ENCODE measurements at places on chromosomes 16 and 17.
A peak's percentile ranks its signal among the peaks of the same experiment; 100 is the strongest.

DNA sequence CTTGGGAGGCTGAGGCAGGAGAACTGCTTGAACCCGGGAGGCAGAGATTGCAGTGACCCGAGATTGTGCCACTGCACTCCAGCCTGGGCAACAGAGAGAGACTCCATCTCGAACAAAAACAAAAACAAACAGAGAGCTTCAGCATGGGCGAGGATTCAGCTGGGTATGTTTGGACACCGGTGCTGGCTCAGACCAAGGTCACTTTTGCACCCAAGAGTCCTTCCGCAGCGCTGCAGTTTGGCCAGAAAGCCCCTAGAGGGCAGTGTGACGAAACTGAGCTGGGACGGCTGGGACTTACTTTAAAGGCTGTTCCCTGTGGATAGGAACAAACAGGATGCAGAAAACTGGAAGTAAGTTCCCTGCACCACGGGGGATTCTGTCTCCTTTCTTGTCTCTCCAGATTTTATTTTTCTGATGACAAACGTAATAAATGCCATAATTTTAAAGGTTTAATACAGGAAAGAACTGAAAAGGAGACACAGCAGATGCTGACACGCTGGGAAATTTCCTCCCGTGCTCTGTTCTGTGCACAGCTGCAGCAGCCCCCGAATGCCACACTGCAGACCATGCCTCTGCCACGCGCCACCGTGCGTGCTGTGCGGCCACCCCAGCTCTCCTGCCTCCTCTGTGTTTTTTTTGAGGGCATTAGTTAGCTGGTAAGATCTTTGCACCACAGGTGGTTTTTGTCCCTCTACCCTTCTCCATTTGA, 25.2 kb upstream of the USP36 start:
- DNase-seq: peak; percentile 59

- DNase-seq: no peak
Measured at GRCh38 chr16:57892041-57892440, 78.9 kb downstream of the CNGB1 start.

DNA sequence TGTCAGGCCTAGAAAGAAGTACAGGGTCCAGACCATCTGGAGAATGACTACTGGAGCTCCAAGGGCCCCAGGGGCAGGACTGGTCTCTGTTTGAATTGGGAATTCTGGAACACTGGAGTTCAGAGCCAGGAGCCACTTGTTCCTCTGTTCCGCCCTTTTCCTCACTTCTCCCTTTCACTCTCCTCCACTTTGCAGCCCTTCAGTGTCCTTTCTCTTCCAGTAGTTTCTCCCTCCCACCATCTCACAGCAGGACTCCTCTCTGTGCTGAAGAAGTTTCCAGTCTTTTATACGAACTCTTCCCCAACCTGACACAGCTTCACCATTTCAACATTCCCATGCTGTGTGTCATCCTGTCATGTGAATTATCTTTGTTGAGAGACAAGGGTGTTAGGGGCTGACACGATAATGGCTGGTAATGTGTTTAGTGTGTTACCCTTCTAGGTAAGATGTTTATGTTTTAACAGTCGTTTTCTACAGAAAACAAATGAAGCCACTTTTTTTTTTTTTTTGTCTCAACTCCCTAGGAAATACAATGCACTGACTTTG, 180.3 kb upstream of the MYOCD start:
- no peak for DNase-seq

GRCh38 chr17:83089328-83090132, 10.1 kb downstream of the METRNL start:
- no peak for DNase-seq

DNA sequence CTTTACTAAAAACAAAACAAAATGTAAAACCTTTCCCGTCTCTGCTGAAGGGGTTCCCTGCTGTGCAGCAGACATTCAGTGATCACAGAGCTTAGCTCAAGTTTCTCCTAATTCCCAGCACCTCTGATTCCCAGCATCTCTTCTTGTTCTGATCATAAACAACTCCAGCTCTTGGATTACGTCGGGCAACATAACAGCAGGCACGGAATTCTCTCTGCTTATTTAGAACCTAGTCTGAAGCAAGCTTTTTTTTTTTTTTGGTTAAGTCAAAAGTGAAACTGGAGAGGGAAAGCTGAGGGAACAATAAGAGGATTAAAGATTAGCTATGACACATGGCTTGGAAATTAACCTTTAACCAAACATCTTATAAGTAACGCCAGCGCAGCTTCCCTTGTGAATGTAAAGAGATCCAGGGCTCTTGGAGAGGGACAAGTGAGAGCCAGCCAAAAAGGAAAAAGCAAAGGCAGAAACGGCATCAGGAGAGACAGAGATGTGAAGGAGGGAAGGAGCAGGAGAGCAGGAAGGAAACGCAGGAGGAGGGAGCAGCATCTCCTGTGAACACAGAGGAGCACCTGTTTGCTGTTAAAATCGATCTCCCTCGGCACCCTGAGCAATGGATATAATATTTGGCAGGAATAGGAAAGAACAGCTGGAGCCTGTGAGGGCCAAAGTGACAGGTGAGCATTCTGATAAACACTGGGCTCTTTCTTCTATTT, at the start of gene BCO1:
BCO1 (plus strand) TSS at position 394 of the 716 bp plus-strand sequence; CDS start at position 614, 220 bp downstream.
- no peak for DNase-seq

DNA sequence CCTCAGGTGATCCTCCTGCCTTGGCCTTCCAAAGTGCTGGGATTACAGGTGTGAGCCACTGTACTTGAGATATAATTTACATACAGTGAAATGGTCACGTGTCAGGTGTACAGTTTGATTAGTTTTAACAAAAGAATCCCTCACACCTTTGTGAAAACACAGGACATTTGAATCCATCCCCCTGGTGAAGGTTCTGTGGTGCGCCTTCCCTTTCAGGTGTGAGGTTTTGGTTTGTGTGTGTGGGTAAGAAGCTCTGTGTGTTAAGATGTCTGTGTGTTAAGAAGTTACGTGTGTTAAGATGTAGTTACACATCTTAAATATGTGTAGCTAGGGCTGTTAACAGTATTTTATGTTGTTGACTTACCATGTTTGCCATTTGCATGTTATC, 4.4 kb downstream of the SEC14L1 start:
- no peak for DNase-seq

DNA sequence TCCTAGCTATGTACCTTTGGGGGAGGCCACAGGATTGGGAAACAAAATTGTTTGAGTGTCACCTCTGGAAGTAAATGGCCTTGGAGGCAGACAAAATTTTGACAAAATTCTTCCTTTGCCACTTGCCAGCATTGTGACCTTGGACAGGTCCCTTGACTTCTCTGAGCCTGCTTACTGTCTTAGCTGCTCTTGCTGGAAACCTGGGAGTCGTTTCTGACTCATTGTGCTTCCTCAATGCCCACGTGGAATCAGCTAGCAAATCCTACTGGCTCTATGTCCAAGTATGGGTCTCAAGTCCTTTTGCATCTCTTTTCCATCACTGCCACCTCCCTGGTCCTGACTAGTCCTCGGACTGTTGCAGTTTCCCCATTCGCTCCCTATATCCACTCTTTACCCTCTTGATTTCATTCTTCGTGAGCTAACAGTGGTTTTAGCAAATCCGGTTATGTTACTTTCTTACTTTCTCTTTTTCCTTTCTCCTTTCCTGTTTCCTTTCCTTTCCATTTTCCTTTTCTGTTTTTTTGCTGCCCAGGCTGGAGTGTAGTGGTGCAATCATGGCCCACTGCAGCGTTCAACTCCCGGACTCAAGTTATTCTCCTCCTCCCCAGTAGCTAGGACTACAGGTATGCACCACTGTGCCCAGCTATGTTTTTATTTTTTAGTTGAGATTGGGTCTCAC, 68.1 kb upstream of the LGALS9 start:
- no peak for DNase-seq

DNA sequence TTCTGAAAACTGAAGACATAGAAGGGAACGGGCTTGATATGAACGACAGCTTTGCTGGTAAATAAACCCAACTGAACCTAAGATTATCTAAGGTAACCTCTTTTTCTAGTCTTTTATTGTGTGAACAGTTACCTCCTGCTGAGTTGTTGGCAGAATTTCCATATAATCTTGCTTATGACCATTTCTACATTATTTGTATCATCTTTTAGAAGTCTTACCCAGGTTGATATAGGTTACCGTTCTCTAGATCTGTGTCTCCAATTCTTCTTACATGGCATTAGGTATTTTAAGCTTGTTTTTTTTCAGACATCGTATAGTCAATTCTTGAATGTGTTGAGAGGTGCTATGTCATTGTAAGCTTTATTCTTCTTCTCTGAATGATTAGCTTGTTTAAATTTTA, 24.3 kb downstream of the TTC19 start:
- no peak for DNase-seq

DNA sequence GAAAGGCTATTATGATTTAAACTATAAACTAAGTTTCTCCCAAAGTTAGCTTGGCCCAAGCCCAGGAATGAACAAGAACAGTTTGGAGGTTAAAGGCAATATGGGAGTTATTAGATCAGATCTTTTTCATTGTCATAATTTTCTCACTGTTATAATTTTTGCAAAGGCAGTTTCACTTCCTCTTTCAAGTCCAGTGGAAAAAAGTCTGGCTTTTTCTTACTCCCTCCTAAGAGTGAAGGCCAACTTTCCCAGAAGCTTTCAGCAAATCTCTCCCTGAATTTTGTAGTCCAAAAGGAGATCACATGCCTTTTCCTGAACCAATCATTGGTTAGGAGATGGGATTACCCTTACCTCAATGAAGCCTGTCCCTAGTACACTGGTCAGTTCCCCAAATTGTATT, 9.1 kb upstream of the BLMH start:
- no peak for DNase-seq

- DNase-seq: no peak
Measured at GRCh38 chr16:79473456-79473855, 127.1 kb downstream of the MAF start.

DNA sequence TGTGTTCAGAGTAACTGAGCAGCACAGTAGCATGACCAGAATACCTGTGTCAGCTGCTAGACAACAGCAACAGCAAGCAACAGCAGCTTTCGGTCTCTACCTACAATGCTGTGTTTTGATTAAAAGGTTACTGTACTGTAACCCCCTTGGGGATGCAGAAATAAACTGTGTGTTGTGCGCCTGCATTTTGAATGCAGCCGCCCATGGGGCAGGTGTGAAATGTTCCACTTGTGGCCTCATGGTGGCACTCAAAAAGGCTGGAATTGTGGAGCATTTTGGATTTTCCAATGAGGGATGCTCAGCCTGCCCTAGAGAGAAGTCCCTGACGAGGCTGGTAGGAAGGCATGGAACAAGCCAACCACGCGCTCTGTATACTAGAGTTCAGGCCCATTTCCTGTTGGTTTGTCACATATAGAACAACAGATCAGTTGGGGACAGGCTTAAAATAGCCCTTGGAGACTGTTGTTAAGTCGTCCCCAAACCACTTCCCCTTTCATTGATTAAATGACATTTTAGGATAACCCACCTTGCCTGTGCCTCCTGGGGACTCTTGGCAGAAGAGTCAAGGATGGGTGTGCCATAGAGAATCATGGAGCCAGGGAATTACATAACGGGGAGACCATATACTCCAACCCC, 27.1 kb downstream of the SCPEP1 start:
- DNase-seq: no peak

DNA sequence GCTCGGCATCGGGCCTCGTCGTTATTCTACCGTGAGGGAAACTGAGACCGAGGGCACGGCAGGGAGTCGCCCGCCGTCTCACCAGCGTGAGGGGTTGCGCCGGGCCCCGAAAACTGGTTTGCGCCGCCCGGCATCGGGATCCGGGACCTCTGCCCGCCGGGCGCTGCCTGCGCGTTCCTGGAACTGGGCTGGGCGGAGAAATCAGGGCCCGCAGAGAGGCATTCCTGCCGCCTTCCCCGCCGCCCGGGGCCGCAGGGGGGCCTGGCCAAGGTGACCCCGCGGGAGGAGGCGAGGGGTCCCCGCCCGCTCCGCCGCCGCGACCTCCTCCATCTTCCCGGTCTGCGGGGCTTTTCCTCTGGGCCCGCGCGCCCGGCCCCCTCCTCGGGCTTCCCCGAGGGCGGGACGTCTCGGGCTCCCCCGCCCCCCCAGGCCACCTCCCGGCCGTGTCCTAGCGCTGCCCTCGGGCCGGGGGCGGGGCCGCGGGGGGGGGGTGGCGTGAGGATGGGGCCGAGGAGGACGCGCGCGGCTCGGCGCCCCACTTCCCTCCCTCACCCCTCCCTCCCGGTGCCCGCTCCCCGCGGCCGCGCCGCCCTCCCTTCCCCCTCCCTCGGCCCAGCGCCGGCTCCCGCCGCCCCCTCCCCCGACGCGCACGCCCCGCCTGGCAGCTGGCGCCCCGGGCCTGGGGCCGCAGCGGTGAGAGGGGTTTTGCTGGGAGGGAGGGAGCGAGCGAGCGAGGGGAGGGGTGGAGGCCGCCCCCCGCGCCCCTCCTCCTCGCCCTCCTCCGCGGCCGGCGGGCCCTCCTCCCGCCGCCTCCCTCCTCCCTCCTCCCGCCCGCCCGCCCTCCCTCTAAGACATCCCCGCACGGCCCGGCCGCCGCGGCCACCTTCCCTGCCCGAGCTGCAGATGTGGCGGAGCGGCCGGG, at the start of gene GLIS2:
GLIS2 (plus strand) TSS at position 882 of the 922 bp plus-strand sequence. CDS start 16,214 bp downstream, outside the sequence.
- DNase-seq: peak; percentile 22

DNA sequence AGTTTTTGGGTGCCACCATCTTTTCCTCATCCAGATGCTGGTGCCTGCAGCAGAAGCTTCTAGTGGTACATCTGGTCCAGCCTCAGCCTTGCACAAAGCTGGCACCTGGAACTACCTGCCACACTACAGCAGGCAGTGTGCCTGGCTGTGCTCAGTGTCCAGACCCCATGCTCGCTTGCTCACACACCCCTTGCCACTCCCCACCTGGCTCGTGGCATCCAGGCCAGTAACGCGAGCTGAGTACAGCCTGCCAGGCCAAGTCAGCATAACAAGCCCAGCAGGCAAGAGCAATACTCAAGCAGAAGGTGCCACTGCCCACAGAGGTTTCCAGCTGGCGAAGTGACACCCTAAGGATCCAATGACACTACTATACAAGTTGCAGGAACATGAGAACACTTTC, 29.7 kb upstream of the KIF2B start:
- no peak for DNase-seq

DNA sequence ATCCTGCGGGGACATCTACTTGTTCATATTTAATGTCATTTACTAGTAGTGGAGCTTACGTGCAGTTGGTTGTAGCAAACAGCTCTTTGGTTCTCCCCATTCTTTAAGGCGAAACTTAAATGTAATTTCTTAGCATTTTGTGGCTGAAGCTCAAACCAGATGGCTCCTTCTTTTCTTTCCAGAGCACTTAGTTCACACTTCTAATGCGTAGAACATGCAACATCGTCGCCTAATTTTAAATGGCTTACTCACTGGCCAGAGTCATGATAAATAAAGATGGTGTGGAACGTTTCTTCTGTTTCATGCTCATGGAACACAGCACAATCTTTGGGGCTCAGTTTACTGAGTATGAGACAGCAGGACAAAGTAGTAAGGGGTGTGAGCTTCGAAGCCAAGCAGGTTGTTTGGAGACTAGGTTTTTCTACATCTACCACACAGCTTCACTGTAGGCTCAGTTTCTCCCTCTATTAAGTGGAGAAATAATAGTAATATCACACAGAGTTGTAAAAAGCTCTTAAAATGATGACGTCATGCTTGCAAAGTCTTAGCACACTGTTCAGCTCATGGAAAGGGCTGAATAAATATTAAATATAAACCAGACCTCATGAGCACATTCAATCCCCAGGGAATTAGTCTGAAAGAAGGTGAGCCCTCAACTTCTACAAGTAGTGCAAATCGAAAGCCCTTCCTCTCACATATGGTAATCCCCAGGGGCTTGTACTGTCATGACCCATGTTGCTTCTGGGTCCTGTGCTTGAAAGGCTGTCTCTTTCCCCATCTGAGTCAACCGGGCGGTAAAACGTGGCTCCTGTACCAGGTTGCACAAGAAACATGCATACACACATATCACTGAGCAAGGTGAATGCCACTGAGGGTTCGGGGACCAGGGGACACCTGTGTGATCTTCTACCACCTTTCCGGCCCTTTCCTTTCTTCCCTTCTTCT, 384.3 kb downstream of the CDH13 start:
- DNase-seq: no peak

GRCh38 chr16:24747441-24747840, 18.0 kb downstream of the TNRC6A start:
- DNase-seq: no peak

Measured in effector CD8-positive, alpha-beta T cell (primary cell).